Inflammatory macrophage treated with lipopolysaccharide for 4 hours (primary cell): ENCODE measurements at places on chromosomes 3 and 15.

DNA sequence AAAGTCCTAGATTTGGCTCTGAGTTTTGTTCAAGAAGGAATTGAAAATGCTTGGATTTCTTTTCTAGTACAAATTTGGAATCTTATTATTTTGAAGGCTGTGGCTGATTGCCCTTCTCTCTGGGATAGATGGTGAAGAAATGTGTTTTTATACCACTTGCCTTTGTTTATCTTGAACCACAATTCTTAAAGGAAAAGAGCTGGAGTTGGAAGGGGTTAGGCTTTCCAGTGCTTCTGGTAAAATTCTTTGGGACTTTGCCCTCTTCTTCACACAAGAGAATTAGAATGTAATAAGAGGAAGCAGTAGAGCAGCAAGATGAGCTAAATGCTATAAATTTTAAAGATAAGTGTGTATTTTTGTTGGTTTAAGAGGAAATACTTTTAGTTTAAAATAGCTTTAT is 65.8 kb downstream of the COL6A5 start:
- DNase-seq = no peak

DNA sequence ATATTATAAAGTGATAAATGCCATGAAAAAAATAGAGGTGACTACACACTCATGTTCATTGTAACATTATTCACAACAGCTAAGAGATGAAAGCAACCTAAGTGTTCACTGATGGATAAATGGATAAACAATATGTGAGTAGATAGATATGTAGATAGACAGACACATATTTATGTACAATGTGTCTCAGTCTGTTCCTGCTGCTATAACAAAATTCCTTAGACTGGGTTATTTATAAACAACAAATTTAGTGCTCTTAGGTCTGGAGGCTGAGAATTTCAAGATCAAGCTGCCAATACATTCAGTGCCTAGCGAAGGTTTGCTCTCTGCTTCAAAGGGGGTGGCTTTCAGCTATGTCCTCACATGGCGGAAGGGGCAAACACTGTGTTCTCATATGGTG is 312.5 kb downstream of the ZNF621 start:
- no peak for DNase-seq

DNA sequence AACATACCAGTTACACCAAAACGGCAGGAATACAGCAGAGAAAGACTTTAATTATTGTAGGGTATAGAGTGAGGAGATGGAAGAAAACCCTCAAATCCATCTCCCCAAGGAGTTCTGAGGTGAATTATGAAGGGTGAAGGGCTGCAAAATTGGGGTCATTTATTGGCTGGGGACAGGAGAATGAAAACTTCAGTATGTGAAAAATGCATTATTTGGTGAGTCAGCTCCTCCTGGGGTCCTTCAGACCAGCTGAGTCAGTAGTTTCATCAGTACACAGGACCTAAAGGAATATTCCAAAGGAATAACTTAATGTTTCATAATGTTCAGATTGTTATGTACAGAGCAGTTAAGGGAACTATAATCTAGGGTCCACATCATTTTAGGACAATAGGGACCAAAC is 566.0 kb downstream of the GBE1 start:
- DNase-seq = no peak

DNA sequence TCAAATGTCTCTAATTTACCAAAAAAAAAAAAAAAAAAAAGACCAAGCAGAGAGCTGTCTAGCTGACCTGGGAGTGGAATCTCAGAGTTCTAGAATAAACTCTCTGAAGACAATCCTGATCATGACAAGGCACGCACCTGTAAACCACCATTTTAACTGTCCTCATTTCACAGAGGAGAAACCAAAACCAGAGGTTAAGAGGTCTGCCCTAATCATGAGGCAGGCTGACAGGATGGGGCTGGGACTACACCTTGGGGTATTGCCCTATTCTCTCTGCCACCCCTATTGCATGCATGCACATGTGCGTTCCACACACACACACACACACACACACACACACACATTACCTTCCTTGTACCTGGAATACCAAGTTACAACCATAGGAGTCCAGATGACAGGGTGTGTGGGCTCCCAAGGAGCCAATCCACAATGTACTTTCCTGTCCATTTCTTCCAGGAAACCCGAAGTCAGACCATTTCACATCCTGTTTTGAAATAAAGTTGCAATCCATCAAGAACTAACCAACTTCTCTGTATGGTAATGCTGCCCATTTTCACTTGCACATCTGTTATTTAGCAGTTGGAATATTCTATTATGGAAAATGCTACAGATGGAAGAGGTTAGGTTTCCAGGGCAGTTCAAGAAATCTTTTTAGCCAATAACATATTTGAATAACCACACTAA is 34.6 kb downstream of the HSPBAP1 start:
- peak; percentile 82 for DNase-seq

DNA sequence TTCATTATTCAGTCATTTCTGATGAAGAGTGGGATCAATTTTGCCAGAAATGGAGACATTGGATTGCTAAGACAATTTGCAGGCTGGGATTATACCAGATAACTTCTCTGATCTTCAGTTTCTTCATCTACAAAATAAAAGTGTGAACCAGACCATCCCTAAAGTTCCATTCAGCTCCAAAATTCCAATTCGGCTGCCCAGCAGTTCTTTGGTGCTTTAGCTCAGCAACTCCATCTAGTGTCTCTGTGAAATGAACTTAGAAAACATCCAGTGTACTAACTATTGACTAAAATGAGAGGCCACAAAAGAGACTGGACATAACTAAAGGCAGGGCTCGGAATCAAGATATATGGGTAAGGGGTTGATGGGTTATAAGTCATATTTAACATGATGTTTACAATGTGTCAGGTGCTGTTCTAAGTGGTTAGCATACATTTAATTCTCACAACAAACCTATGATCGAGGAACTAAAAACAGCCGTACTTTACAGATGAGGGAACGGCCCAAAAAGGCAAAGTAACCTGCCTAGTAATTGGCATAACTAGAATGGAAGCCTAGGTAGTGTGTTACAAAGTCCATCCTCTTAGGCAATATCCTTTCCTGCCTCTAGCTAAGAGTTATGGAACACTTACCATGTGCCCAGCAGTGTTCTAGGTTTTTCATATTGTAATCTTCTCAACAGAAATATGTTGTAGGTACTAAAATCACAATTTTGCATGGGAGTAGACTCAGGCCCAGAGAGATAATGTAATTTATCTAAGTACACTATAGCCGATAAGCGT is 17.0 kb downstream of the THAP10 start:
- no peak for DNase-seq
